ENCODE measurements at places on chromosomes 1 and 21.

DNA sequence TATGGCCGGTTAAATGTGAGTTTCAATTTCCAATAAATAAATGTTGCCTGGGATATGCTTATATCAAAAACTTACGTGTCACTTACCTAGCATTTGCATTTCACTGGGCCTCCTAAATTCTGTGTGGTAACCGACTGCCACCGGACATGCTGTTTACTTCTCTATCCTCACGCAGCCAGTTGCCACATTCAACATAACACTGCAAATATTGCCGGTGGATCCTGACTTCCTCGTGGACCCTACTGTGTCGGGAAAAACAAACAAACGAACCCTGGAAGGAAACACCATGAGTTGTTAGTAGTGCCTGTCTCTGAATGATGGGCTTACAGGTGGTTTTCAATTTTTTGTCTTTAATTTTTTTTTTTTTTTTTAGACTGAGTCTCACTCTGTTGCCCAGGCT, 54.1 kb downstream of the RIPK4 start:
- no peak for DNase-seq

DNA sequence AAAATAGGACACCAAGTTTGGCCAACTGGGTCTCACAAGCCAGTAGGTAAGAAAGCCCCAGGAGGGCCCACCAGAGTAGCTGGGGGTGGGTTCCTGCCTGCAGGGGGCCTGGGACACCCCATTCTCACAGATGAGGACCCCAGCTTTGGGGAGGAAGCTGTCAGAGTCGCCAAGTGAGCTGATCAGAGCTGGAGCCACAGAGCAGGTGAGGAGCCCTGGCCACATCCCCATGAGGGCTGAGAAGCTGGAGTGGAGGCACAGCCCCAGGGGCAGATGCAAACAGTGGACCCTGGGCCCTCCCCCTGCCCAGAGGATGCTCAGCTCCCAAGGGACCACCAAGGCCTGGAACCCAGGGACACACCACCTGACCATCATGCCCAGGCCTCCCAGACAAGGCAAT, 8.6 kb upstream of the ZNF670 start:
- no peak for DNase-seq

DNA sequence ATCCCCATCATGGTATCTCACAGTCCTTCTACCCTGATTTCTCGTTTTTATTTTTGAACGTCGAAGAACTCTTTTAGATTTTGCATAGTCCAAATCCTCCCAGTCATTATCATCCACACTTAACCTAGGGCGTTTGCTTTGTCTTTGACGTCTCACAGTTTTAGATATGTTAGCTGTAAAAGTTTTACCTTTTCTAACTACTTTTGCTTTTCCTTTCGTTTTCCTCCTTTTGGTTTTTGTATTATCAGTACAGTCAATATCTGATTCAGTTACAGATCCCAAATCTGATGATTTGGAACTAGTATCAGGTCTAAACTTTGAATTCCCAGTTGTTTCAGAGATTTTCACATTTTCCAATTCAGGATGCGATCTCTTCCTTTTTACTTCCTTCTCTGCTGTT, 13.1 kb upstream of the PSMG1 start:
- DNase-seq: no peak

DNA sequence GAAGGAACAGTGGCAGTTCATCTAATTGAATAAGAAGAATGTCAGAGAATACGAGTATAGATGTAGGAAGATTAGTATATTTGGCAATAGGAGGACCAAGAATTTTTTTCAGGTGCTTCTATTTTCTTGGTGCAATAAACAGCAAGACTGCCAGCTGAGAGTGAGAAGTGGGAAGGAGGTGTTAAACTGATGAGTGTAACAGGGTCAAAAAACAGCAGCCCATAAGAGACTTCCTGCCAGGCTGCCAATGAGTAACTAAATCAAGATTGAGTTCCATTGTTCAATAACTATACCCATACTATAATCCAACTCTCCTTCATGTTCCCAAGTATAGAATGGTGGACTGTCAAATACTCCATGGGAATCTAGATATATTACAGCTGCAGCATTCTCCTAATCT, 28.7 kb downstream of the LYST start:
- DNase-seq: no peak
